ENCODE measurements at places on chromosomes 2 and 18.

DNA sequence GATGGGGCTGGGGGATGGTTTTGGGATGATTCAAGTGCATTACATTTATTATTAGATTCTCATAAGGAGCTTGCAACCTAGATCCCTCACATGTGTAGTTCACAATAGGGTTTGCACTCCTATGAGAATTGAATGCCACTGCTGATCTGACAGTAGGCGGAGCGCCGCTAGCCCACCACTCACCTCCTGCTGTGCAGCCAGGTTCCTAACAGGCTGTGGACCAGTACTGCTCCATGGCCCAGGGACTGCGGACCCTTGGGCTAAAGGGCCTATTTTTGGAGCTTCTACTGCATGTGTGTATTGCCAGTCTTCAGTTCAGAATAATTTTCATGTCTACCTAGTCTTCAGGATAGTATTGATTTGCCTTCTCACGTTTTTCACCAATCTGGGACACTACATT, 165.3 kb upstream of the TWIST2 start:
- DNase-seq: no peak

DNA sequence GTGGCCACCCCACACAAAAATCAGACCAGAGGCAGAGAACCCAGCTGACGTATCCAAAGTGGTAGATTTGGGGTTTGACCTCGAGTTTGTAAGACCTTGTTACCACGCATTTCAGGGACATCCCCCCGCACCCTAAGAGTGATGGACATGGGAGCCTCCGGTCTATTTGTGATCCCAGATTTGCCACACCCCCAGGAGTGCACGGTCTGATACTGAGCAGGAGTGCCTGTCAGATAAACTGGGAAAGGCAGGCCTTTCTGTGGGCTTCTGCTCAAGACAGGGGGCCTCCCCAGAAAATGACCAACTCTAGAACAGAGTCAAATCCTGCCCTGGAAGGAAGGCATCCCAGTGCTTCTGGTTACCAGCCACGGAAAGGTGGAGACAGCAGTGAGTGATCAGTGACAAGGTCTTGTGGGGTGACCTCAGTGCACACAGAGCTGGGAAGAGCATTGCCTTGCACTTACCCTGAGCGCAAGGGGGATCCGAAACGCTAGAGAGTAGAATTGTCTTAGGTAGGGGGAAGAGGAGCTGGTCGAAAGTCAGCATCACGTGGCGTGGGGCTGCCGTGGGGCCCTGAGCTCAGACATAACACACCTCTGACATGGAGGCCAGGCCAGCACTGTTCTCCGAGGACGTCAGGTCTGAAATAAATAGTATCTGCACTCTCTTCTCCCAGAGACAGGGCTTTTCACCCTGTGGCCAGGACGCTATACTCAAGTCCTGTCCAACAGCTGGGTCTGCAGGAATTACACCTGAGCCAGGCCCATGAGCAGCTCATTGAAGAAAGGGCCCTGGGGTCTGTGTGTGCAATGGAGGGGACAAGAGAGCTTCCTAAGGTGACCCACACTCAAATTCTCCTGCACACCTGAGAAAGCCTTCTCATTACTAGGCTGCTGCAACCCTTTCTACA, 242.4 kb upstream of the SALL3 start:
- DNase-seq: no peak

DNA sequence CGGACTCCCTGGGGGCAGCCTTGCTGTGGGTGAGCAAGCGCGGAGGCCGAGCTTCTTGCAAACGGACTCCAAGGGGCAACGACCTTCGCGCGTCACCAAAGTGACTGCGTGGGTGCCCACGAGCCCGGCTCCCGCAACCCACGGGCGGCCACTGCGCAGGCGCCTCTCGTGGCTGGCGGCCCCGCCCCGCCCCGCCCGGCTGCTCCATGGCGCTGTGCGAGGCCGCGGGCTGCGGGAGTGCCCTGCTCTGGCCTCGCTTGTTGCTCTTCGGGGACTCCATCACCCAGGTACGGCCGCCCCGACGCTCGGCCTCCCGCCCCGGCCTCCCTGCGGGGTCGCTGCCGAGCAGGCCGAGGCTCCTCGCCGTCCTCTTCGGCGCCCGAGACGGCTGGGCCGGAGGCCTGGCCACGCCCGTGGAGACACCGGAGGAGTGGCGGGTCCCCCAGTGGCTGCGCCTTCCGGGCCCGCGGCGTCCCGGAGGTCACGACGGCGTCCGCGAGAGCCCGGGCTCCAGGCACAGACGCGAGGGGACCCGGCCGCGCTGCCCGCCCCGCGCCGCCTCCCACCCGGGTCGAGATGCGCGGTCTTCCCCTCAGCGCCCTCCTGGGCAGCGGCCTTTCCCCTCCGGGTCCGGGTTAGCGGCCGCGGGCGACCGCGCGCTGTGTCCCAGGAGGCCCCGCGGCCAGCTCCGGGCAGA, at the start of gene IAH1:
IAH1 (plus strand) TSS at position 191 of the 697 bp plus-strand sequence; CDS start at position 207, 16 bp downstream.
- peak; percentile 69 for DNase-seq

DNA sequence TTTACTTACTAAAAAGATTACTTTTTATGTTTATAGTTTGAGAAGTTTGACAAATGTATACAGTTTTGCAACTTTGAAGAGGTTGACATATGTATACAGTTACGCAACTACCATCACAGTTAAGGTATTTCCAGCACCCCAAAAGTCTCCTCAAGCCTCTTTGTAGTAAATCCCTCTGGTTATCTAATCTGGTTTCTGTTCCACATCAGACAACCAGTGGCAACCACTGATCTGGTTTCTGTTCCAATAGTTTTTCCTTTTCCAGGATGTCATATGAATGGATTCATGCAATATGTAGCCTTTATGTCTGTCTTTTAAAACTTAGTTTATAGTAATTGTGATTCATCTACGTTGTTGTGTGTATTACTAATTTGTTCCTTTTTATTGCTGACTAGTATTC, 23.5 kb downstream of the IFIH1 start:
- DNase-seq: no peak

DNA sequence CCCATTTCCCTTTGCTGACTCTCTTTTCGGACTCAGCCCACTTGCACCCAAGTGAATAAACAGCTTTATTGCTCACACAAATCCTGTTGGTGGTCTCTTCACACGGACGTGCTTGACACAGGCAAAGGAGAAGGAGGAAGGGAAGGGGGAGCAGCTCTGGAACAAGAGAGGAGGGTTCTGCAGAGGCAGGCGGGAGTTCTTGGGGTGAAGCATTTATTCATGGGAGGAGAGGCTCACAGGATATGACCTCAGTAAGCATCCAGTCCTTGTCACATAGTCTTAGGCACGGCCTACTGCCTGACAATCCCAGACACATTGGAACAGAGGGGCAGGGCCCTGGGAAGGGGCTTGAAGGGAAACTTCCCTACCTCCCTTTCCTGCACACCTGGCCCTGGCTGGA, 171.7 kb upstream of the HS6ST1 start:
- no peak for DNase-seq

Measured in T-helper 1 cell (primary cell).